NCI-H1105 treated with DMSO at 0.1 percent for 48 hours (cell line): ENCODE measurements at places on chromosomes 3 and 15.

- no peak for DNase-seq
Observed at GRCh38 chr15:100021653-100022052, 288.4 kb upstream of the LYSMD4 start.

GRCh38 chr15:37819191-37819590 lies 115.2 kb upstream of the TMCO5A start:
- no peak for DNase-seq

- DNase-seq: no peak
Observed at GRCh38 chr3:191627064-191627463, 166.1 kb downstream of the PYDC2 start.

DNA sequence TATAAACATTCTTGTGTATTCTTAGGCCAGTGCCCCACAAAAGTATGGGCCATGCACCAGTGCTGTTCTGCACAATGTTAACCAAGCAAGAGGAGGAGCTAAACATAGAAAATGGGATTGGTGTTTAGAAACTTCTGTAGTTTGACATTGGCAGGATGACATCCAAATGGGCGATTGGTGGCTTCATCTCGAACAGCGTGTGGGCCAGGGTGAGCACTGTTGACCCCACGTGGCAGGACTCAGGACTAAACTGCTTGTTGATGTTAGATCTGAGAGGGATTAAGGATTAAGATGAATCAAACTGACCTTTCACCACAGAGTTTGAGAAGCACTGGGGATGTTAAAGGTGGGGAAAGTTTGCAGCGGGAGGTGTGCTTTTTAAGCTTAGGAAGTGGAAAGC lies 31.9 kb downstream of the ZNF710 start:
- DNase-seq: no peak

- no peak for DNase-seq
Observed at GRCh38 chr3:105639131-105639530, 229.7 kb downstream of the CBLB start.

GRCh38 chr3:121985846-121986245 lies 36.2 kb downstream of the ILDR1 start:
- DNase-seq: no peak

GRCh38 chr3:86225461-86225860 lies 765.5 kb downstream of the VGLL3 start:
- DNase-seq: no peak

DNA sequence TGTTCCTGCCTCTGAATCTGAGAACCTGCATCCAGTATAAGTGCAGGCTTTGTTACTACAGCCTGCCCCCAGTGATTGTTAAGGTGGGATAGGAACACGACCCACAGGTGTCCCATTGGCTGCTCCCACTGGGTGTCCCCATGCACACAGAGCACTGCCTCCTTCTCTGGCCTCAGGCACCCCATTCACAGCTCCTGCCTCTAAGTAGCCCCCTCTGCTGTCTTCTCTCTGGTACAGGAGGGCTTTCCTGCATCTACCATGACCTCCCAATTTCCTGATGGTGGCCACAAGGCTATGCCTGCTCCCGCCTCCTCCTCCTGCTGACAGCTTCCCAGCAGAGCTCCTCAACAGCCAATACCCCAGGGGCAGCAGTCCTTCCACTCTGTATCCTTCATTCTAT lies 238.6 kb upstream of the TMC3 start:
- no peak for DNase-seq

- DNase-seq: no peak
Observed at GRCh38 chr3:170154569-170155143, 26.9 kb downstream of the PHC3 start.

DNA sequence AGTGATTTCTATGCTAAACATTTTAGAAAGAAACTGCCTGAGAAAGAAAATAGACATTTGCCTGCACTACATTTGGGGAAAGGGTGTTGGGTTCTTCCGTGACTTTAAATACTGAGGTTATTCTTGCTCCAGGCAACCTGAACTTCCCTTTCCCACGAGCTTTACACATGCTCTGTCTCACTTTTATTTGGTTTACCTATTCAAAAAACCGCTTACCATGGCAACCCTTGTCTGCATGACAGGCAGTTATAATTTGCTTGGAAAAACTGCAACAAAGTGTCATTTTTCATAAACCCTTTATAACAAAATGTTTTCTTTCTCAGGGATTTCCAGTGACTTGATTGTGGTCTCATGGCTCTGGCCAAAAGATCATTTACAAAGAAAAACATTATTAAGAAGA lies 416.3 kb upstream of the MEIS2 start:
- no peak for DNase-seq

DNA sequence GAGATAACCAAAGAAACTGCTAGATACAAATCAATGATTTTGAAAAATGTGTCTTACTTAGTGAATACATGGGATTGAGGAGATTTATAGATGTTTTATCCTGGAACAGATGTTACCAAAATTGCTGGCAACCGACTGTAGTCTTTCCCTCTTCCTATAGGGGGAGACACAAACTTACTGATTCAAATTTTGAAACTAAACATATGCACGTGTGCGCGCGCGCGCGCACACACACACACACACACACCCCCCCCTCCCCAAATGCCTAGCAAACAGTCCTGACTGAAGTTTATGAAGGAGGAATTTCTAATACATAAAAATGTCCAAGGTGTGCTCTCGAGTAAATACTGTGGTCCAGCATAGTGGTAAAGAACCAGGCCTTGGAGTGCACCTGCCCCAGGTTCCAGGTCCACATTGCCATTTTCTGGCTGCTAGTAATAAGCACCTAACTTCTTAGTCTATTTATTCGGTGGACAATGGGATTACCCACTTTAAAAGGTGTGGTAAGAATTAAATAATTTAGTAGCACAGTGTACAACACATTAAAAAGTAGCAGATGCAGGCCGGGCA lies 18.5 kb upstream of the C3orf62 start:
- no peak for DNase-seq

DNA sequence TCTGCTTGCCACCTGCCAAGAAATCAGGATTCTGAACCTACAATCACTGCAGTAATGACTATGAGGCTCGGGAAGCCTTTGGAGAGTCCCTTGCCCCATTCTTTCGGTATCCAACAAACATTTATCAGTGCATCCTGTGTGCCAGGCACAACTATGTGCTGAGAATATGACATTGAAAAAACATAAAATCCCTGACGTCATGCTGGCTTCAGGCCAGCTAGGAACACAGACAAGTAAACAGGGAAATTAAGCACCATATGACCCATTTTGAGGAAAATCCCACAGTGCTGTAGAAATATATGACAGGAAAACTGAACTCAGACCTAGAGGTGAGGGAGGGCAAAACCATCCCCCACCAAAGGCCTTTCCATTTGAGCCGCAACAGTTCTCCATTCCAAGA lies 34.1 kb upstream of the DET1 start:
- no peak for DNase-seq

DNA sequence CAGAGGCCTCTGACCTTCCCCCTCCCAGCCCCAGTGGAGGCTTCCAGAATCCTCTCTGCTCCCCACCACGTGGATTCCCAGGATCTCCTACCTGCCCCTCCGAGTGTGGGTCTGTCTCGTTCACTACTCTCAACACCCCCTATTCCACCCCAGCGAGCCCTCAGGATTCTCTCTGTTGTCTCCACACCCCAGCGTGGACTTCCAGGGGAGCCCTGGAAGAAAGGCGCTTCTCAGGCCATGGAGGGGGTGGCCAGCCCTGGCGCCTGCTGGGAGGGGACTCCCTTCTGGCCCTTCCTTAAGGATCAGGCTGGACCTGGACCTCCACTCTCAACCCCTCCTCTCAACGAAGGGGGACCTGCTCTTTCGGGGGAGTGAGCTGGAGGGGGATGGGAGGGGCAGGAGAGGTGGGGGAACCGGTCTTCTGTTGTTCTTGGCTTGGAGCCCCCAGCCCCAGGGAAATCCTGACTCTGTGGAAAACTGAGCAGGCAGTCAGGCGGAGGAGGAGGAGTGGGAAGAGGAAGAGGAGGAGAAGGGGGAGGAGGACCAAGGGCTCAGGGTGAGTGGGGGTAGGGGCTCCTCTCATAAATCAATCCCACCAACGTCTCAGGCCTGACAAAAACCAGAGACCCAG lies 32.9 kb downstream of the EPHB3 start:
- DNase-seq: no peak

DNA sequence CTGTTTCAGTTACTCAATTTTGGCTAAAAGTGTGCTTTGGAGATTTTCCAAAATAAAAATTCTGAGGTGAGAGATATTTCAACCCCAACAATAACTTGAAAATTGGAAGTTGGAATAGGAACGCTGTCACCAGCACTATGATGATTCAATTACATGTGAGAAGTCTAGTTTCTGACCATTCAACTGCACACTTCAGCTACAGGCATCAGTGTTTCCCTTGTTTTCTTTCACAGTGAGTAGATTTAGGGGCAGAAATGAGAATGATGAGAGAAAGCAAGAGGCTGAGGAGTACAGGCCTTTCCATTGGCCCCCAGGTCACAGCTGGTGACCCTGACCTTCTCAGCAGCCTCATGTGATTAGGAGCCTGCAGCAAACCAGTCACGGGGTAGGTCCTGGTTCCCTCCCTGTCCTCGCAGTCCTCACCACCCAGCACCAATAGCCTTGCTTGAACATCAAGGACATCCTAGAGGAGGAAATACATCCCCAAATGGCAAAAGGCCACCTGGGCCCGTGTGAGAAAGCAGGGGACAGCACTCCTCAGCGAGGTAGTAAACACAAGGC lies 10.0 kb upstream of the FILIP1L start:
- DNase-seq: no peak

DNA sequence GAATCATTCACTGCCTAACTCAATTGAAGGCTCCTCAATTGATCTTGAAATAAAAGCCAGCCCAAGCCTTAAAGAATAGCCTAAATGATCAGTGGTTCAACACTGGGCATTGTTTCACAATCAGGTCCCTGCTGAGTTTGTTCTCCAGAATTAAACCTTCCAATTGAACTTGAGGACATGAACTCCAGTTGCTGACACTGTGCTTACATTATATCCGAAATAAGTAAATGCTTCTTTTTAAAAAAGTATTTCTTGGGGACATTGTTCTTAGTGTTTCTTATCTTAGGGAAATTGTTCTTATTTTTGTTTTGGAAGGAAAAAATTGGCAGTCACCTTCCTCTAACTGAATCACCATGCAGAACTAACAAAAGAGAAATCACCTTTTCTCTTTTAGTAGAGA lies 450.2 kb downstream of the RBMS3 start:
- DNase-seq: no peak

- no peak for DNase-seq
Observed at GRCh38 chr3:31932990-31933389, 48.1 kb downstream of the OSBPL10 start.

GRCh38 chr15:69798481-69799250 lies 299.1 kb downstream of the TLE3 start:
- DNase-seq: no peak

GRCh38 chr15:35166730-35167359 lies 81.8 kb upstream of the NANOGP8 start:
- DNase-seq: no peak

DNA sequence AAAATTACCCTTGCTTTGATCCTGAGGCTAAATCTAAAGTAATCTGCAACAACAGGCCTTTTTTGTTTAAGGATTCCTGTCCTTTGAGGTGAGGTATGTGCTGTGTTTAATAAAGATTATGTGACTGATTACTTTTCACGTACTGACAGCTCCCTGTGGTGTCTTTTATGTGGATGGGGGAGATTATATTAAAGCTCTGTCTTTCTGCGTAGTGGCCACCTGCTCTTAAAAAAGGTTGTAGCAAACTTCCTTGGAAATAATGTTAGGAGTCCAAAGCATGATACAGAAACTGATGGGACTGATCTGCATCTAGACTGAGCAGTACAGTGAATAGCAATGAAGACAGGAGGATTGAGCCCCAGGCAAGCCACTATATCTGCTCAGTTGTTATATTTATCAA lies 453.0 kb upstream of the GOLIM4 start:
- DNase-seq: no peak

DNA sequence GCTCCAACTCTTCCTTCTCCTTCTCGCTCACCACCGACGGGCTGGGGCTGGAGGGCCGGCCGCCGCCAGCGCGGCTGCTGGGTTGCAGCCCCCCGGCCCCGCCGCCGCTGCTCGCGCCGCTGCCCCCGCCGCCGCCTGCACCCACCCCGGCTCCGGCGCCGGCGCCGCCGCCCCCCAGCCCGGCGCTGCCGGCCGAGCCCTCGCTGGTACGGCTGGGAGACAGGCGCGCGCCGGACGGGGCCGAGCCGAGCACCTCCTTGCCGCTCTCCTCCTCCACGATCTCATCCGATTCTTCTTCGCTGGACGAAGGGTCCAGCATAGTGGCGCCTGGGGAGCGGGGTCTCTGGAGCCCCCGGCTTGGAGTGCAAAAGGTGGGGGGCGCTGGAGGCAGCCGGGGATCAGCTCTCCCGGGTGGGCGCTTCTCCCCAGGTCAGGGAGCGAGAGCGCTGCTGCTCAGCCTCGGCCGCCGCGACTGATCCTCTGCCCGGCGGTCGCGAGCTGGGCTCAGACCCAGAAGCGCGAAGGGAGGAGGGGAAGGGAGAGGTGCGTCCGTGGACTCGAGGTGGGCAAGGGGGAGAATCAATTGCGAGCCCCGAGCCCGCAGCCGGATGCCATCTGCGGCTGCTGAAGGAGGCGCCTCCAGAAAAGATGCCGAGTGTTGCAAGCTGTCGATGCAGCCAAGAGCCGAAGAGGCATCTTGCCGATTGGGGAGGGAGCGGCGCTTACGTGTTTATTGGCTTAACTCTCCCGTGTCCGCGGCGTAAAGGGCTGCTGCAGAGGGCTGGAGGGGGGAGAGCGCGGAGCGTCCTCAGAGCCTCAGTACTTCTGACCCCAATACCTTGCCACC lies at the start of gene CADPS:
TSS of gene CADPS (minus strand) at position 706 of the 847 bp plus-strand sequence. CDS start at position 319, 387 bp downstream.
- peak; percentile 51 for DNase-seq

GRCh38 chr15:98946301-98947255 lies 61.0 kb downstream of the PGPEP1L start:
- no peak for DNase-seq

DNA sequence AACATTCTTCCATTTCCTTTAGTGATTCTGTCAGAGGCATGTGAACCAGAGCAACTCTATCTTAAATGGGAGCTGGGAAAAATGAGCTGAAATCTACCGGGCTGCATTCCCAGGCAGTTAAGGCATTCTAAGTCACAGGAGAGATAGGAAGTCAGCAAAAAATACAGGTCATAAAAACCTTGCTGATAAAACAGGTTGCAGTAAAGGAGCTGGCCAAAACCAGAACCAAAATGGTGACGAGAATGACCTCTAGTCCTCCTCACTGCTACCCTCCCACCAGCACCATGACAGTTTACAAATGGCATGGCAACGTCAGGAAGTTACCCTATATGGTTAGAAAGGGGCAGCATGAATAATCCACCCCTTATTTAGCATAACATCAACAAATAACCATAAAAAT lies 66.4 kb downstream of the B3GALNT1 start:
- DNase-seq: no peak

DNA sequence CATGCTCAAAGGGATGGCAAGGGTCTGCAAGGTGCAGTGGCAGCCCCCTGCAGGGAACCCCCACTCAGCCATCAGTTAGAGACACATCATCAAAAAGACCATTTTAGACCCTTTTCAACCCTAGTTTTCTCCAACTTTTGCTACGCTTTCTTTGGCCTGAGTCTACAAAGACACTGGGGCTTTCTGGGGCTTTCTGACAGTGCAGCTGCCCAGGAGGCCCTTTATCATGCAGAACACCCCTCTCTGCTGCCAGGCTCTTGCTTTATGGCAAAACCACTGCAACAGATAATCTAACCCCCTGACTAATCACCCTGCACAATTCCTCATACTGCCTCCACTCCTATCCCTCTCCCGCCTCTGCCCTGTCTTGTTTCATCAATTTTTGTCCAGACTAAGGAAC lies 2.4 kb downstream of the NMNAT3 start:
- DNase-seq: no peak
